ENCODE measurements at places on chromosomes 5 and 9.

GRCh38 chr9:7368410-7369292 is 430.9 kb downstream of the DMAC1 start:
- peak; percentile 74 for DNase-seq

- DNase-seq = no peak
These were observed 388.9 kb upstream of the CDH10 start for GRCh38 chr5:25033658-25034057.

- DNase-seq = no peak
These were observed 65.9 kb downstream of the PPARGC1B start for GRCh38 chr5:149796030-149796429.

- DNase-seq = peak; percentile 49
These were observed 119.7 kb upstream of the PJA2 start for GRCh38 chr5:109529520-109529919.

GRCh38 chr5:105392122-105392709 is 1829.6 kb upstream of the NUDT12 start:
- no peak for DNase-seq

DNA sequence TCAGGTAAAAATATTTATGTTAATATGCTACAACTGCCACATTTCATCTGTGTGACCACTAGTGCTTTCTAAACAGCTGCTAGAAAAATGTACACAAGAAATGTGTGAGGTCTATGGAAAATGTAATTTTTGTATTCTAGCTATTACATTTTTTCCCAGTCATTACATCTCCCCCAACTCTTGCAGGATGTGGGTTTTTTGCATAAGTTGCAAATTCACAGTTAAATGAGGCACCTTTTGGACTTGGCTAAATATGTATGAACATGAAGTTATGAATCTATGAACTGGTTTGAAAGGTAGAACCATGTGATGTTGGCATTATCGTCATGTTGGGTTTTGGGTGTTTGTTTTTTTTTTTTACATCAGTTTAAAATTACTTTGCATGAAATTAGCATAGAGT is 590.4 kb upstream of the WWC1 start:
- no peak for DNase-seq

DNA sequence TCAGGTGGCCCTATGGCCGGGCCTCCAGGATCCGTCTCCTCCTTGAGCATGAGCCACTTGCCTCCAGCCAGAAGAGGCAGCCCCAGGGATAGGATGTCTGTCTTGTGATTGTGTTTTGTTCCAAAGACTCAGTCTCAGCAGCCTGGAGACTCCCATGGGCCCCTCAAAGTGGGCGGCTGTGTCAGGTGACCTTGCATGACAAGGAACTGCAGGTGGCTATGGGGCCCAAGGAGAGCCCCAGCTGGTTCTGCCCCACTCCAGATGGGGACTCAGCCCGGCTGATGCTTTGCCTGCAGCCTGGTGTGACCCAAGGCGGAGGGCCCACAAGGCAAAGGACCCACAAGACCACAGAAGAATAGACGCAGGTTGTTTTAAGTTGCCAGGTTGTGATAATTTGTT is 284.3 kb upstream of the IRX4 start:
- DNase-seq = no peak

- DNase-seq = no peak
These were observed 111.8 kb upstream of the NTRK2 start for GRCh38 chr9:84557751-84558150.

DNA sequence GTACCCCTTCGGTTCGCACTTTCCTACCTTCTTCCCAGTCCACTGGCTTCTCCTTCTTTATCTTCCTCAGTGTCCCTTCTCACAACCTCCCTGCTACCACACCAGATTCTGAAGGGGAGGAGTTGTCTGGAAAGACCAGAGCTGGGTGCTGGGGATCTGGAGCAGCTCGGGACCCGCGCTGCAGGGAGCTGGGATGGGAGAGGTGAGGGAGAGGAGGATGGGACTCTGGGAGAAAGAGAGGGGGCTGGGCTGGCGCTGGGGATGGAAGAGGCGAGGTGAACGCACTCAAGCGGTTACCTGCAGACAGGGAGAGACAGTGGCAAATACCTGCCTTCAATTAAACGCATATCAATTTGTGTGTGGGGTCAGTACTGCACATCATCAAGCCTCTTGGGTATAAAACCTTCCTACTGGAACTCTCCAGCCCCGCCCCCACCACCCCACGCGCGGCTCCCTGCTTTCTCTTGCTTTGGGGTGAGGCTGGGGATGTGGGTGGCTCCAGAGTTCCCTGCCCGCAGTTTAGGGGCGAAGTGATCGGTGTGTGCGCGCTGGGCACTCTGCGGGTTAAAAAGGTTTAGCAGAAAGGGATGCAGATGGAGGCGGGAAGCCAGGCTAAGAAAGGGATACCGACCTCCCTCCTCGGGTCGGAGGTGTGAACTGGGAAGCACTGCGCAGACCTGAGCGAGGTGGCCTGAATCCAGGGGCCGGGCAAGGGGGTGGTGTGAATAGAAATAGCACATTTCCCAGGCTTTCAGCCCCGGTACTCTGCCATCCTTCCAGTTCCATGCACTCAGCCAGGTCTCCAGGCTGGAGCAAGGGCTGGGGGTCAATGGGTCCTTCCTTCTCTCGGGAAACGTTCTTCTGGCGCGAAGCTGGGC is 977 bp upstream of the PAM start:
- DNase-seq = no peak

GRCh38 chr5:172602783-172603231 is 38.3 kb upstream of the NEURL1B start:
- peak; percentile 9 for DNase-seq

DNA sequence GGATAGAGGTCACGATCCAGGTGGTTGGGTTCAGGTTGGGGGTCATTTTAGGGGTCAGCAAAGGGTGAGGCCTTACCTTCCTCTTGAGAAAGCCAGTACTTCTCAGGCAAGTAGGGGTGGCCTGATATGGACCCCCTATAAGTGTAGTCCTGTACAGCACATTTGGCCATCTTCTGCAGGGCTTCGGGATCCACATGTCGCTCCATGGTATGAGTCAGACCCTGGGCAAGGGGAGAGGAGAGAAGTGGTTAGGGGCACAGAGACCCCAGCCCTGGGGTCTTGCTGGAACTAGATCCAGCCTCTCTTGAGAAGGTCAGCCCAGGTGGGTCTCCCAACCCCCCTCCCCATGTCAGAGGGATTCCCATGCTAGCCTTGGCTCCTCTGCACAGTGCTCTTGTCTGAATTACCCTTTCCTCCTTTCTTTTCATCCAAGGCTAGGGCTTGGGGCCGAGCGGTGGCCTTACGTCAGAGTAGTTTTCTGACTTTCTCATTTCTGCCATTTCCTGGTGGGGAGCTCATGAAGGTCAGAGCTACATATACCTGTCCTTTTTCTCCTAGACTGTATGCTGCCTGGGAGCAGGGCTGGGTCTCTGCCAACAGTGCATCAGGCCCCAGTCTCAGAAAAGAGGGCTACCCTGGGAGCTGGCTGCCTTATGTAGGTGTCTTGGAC is 9.0 kb upstream of the MYORG start:
- no peak for DNase-seq

DNA sequence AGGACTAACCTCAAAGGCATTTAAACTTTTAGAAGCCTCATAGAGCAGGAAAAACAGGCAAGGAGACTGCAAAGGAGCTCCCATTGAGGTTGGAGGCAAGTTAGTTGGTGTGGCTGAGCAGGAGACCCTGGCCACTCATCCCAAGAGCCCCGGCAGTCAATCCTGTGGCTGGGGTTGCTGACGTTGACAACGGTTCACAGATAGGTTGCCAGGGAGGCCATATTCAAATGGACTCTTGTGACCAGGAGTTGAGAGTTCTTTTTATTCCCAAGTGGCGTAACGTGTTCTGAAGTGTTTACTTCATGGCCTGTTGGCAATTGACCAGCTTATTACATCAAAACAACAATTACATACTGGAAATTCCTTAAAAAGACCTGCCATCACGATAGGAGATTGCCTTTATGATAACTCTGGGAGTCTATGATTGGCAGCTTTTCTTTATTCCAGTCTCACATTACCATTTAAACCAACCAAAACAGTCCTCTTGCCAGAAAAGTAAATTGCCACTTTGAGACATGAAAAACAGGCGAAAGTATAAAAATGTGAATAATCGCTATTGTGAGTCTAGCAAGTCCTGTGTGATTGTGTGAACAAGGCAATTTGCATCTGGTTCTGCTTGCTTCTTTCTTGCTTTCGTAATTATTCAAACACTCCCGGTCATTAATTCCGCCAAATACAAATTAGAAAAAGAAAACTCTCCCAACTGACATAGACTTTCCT is 394.9 kb downstream of the MED10 start:
- DNase-seq = no peak

- DNase-seq = no peak
These were observed 517.5 kb downstream of the EFNA5 start for GRCh38 chr5:107153283-107153682.

DNA sequence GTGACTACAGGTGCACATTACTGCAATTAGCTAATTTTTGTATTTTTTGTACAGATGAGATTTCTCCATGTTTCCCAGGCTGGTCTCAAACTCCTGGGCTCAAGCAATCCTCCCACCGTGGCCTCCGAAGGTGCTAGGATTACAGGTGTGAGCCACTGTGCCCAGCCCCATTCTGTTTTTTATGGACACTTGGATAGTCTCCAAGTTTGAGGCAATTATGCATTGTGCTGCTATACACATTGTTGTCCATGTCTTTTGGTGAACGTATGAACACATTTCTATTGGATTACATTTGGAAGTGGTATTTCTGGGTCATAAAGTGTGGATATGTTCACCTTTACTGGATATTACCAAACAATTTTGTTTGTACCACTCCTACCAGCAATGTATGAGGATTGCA is 22.4 kb upstream of the PLPP1 start:
- no peak for DNase-seq

GRCh38 chr9:110140276-110140675 is 67.7 kb downstream of the C9orf152 start:
- no peak for DNase-seq

GRCh38 chr9:96061293-96061987 is 185.9 kb downstream of the ERCC6L2 start:
- DNase-seq = peak; percentile 49

DNA sequence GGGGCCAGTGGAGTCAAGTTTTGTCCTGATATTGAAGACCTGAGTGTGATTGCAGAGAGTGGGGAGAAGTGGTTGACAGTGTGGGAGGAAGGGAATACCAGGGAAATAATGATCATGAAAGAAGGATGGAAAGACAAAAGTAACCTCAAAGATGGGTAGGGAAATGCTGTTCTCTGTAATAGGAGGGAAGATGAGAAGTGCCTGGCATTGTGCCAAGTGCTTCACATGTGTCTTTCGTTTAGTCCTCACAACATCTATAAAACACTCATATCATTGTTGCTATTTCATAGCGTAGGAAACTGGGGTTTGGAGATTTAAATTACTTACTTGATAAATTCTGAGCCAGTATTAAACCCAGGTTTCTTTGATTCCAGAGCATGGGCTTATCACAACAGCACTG is 472.3 kb downstream of the LRRC70 start:
- DNase-seq = no peak
